Stimulated activated CD4-positive, alpha-beta T cell treated with anti-CD3 and anti-CD28 coated beads, TNF-alpha, amount 100 ng/mL, for 24 hours (primary cell): ENCODE measurements at places on chromosomes 2 and 18.

DNA sequence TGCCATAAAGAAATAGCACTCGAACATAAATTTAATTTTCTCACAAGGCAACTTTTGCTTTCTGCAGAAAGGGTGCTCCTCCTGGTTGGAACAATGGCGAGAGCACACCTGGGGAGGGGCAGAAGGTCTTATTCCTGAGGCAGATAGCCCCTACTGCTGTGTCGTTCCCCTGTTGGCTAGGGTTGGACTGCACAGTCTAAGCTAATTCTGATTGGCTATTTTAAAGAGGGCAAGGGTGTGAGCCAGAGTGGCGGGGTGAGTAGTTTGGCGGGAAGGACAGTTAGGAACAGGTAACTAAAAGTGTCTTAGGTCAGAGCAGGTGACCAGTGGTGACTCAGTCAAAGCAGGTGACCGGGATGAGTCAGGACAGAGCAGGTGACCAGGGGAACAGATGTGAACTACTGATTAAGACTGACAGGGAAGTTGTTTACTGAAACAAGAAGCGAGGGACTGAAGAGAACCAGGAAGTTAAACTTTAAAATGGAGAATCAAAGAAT, 49.7 kb upstream of the AGAP1 start:
- DNase-seq = no peak

- DNase-seq = no peak
Measured at GRCh38 chr2:9249020-9249800, 42.6 kb downstream of the ASAP2 start.

DNA sequence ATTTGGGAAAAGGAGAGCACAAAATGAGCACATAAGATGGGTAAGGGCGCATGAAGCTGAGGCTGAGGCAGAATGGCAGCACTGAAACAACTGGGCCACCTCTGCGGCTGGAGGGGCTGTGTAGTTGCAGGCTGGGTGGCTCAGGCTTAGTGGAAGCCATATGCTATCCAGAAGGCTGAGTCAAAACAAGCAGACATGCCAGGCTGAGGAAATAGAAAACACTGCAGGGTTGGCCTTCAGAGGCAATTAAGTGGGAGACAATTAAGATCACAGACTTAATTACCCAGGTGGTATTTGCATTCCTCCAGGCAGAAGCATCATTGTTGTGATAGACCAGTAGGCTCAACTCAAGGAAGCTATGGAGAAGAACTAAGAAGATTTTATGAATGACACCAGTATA, 11.4 kb upstream of the XPO1 start:
- DNase-seq = no peak

DNA sequence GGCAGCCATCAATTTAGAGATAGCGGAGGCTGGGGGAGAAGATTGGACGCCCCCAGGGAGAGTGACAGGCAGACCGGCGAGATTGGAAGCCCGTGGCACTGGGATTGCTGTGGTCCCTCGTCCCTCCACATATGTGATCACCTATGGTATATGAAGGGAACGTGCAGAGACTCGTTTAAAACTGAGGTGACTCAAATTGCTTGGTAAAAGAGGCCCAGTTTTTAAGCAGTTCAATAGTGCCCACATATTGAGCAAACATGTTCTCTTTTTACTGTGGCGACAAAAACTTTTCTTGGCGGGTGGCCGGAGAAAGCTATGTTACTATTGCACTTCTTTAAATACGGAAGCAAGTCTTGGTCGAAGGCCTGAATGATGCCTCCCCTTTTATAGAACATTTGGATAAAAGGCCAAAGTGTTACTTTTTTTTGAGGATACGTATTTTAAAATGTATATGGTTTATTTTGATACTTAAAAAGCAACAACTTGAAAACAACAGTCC, 9.1 kb downstream of the B3GNT2 start:
- DNase-seq = no peak

DNA sequence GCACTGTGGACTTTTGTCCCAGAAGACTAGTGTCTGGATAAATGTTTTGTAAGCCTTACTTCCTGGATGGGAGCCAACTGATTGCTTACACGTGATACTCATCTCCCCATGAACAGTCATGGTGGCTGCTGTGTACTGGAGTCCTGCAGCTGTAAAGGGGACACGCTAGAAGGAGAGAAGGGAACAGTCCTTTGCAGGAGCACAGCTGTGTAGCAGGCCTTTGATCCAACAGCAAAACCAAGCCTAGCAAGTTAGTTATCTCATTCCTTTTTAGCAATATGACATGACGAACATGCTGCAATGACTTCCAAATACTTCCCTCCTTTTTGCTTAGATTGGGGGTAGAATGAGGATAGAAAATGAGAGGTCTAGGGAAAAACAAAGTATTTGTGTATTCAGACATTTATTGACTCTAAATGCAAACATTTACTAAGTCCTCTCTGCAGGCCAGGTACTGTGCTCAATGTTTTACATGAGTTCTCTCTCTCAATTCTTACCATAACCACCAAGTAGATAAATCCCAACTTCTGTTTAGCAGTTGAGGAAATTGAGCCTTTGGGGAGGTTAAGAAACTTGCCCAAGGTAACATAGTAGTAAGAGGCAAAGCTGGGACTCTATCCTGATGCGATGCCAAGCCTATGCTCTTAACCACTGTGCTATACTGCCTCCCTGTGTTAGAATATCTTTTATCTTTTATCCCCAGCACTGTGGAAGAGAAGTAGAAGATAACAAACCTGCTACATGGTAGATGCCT, 55.4 kb upstream of the CD28 start:
- no peak for DNase-seq

DNA sequence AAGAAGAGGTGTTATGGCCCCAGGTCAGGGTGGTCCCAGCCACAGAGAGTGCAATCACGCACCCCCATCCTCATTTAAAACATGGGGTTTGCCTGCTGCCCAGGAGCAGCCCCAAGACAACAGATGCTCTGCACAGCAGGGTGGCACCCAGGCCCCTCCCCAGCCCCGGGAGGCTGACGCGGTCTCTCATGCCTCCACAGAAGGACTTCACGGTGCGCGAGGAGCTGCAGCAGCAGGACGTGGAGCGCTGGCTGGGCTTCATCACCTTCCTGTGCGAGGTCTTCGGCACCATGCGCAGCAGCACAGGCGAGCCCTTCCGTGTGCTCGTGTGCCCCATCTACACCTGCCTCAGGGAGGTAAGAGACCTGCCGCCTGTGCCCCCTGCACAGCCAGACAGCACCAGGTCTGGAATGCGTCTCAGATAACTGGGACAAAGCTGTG, 133.7 kb downstream of the SMAD7 start:
- DNase-seq = no peak

DNA sequence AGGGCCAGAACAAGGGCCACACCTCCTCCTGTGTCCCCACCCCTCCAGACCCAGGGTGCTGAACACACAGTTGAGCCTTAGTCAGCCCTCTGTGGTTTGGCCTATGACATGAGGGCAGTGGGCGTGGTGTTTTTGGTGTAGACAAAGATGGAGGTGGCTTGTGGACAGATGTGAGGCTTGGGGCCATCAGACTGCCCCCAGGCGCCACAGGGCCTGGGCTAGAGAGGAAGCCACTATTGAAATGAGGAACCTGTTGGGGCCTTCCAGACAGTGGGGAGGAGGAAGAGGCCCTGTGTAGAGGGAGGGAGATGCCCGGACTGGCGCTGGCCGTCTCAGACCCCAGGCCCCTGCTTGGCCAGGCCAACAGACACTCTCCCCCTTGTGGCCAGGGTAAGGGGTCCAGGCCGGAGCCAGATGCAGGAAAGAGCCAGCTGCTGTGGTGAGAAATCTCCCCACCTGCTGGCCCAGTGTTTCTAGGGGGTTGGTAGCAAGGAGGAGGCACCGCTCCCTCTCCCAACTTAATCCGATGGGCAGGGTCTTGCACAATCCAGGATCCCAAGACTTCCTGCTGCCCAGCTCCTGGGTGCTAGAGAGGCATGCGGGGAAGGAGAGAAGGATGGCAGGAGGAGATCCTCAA, 53.8 kb downstream of the SMAD7 start:
- DNase-seq = no peak

DNA sequence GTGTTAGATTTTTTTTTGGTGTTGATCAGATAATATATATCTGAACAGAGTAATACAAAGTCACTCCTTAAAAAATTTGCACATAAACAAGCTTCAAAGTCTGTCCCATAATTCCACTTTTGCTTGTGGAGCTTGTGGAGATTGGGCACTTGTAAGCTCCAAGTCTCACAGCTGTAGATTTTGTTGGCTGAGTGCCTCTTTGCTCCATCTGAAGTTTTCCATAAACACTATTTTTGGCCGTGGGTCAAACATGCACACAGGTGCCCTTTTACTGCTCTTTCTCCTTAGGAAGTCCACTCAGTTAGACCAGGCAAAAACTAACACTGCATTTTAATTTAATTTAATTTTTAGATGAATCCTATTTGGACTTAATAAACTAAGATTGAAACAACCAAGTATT, 3.6 kb upstream of the KCNJ13 start:
- no peak for DNase-seq

DNA sequence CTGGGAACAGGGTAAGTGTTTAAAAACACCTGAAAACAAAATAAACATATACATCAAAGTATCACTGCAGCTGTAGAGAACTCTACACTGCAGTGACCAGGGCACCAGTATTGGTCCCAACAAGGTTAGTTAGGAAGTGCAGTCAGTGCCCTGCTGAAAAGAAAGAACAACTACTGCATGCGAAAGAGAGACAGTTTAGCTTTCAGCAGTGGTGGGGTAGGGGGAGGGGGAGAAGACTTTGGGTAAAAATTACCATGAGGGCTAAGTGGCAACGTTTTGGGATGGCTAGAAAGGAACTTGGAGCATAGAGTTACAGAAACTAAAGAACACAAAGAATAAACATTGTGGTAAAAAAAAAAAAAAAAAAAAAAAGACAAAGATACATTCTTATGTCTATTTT, 112.1 kb downstream of the UPP2 start:
- DNase-seq = no peak

GRCh38 chr18:26121476-26121875, 12.2 kb upstream of the PSMA8 start:
- DNase-seq = no peak

DNA sequence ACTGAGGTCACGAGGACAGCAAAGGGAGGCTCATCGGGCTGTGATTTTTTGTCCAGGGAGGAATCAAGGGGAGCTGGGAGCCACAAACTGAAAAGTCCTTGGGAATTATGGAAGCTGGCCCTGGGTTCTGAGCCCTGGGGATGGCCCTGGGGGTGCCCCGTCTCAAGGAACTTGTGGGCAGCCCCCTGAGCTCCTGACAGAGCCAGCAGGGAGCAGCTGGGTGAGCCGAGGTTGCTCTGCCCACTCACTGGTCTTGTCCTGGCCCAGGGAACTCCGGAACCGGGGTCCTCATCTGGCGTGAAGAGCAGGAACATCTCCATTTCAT, 61.3 kb upstream of the HDAC4 start:
- DNase-seq = no peak

DNA sequence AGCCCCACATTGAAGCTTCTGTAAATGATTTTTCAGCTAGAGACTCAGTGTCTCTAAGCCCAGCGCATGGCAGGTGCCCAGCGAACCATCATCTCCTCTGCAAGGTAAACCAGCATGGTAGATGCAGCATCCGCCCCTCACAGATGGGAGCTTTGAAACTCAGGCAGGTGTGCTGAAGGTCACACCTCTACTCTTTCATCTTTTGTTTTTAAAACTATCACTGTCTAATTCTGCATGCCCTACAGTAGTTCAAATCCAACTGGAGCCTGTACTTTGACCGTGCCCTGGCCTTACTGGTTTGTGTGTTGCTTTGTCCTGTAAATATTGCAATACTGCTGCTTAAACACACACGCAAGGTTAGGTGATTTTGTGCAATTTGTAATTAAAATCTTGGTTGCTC, 831.1 kb downstream of the GALR1 start:
- no peak for DNase-seq

DNA sequence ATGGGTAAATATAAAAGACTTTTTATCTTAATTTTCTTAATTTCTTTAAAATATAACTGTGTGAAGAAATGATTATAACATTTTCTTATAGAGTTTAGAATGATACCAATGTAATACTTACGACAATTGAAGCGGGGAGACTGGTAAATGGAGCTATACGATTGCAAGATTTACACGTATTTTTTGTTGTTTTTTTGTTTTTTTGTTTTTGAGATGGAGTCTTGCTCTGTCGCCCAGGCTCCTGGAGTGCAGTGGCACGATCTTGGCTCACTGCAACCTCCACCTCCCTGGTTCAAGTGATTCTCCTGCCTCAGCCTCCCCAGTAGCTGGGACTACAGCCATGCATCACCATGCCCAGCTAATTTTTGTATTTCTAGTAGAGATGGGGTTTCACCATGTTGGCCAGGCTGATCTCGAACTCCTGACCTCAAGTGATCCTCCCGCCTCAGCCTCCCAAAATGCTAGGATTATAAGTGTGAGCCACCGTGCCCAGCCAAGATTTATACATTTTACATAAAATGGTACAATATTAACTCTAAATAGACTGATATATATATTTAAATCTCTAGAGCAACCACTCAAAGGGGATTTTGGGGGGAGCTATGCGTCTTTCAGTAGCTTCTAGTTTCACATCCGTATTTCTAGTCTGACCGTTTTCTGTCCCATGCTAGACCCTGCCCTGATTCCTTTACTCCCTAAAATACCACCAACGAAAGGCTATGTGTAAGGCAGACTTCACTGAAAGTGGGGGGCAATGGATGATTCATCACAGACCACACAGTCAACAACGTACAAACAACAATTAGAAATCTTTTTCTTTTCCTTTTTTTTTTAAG, 28.2 kb upstream of the ATG16L1 start:
- no peak for DNase-seq

- DNase-seq = no peak
Measured at GRCh38 chr18:12890964-12891363, 6.9 kb upstream of the PTPN2 start.

- no peak for DNase-seq
Measured at GRCh38 chr2:133407341-133407740, 160.9 kb downstream of the NCKAP5 start.

GRCh38 chr2:239361311-239361642, 39.5 kb downstream of the HDAC4 start:
- no peak for DNase-seq

DNA sequence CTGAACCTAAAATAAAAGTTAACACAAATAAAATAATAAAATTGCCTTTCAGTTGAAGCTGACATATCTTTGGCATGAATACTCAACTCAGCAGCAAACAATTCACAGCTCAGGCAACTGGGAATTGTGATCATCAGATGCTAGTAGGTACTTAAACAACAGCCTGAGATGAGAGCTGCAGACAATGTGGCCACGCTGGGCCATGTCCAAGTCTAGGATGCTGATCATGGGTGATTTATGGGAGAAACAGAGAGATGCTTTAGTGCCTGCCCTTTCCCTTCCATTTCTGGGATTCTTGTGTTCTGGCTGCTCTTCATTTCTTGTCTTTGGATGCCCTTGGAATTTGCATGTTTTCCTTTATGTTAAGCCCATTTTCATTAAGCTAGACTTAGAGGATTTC, 212.4 kb upstream of the CWC22 start:
- DNase-seq = no peak

DNA sequence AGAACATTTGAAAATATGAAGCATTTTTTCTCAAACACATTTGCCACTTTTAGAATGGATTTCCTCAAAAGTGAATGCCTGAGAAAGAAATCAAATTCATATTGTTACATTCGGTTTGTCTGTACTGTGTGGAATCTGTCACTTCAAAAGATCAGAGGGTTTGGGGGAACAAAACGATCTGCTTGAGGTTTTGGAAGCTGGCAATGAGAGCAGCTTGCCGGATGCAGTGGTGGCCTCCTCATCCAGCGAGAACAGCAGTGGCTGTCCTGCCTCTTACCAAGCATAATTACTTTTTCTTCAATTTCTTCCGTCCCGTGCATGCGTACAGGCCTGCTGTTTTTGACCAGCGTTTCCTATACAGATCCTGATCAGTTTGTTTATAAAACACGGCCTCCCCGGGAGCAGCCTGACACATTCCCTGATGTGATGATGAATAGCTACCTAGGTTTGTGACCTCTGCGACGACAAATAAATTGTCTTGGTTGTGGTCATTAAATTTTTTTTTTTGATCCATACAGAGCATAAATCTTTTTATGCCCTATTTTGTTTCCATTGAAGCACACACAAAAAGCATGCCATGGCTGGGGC, 45.2 kb downstream of the ITGA6 start:
- DNase-seq = no peak
